ENCODE measurements at places on chromosomes 1 and 21.

DNA sequence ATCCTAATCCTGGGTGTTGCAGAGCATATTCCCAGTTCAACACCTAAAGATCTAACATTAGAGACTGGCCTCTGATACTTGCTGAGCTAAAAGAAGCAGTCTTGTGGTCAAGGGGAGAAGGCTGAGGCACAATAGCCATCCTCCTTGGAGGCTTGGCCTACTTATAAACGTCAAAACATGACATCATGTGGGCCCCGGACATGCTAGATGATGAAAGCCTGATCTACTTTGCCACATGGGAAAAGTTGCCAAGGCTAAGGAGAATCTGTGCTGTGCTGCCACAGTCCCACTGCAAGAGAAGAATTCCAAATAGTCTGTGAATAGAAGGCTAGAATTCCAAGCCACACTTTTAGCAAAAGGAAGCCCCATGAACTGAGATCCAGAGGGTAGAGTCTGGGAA, 43.9 kb upstream of the SAMD13 start:
- no peak for DNase-seq

- DNase-seq = no peak
Observed at GRCh38 chr1:151898519-151898991, 10.8 kb downstream of the THEM4 start.

DNA sequence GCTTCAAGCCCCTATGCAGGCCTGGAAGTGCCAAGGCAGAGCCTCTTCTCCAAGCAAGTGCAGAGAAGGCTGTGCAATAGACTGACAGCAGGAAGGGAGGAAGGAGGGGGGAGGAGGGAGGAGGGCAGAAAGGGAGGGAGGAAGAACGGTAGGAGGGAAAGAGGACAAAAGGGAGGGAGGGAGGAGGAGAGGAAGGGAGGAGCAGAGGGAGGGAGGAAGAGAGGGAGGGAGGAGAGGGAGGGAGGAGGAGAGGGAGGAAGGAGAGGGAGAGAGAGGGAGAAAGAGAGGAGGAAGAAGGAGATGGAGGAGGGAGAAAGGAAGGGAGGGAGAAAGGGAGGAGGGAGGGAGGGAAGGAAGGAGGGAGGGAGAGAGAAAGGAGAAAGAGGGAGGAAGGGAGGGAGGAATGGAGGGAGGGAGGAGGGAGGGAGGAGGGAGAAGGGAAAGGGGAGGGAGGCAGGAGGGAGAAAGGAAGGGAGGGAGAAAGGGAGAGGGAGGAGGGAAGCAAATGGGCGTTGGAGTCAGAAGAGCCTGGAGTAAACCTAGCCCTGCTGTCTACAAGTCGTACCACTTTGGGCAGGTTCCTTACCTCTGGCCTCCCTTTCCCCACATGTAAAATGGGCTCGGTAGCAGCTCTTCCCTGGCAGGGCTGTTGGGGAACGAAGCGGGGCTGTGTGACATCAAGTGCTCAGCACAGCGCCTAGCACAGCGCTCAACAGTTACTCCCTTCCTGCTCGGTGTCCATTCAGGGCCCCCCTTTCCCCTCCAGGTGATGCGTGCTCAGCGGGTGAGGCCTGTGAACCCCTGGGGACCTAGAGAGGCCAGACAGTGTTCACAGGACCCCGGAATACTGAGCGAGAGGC, 244.6 kb downstream of the NPHP4 start:
- no peak for DNase-seq

DNA sequence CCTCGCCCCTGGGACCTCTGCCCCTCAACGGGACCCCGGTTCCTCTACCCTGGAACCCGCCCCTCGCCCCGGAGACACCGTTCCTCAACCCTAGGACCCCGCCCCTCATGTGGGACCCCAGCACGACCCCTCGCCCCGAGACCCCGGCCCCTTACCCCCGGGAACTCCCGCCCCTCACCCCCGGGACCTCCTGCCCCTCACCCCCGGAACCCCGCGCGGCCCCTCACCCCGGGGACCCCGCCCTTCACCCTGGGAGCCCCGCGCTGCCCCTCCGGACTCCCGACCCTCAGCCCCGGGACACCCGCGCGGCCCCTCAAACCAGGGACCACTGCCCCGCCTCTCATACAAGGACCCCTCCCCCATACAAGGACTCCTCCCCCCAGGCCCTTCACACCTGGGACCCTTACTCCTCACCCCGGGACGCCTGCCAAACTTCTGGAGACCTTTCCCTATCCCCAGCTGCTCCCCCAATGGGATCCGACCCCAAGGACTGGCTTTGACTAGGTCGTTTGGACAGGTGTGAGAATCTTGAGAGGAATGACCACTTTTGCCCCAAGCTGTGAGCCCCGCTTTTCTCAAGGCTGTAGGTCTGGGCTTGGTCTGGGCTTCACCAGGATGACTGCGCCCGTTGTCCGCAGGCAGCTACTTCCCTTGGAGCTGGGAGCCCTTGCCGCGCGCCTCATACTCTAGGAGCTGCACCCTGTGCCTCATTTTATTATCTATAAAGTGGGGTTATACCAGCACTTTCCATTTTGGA, 843 bp downstream of the DIP2A start:
- no peak for DNase-seq

GRCh38 chr1:25799935-25800702, at the start of gene SELENON:
SELENON (plus strand) TSS chr1:25800193; CDS start chr1:25800231, 38 bp downstream.
- no peak for DNase-seq
